ENCODE measurements at places on chromosomes 7 and 10. TPM values are rescaled to one million over a fixed set of nuclear protein-coding genes. Genes with fewer than 3 reads are reported as not detected.

Gene GTF2IRD2
- total RNA-seq = 33.4 TPM

Gene SPDYE3
- not detected for total RNA-seq

Gene SFTPA1
- not detected for total RNA-seq

Gene OR6V1
- total RNA-seq = not detected

Gene LIPJ
- total RNA-seq = 1.6 TPM

Gene GDF10
- 3.0 TPM for total RNA-seq

Gene THNSL1
- 19.4 TPM for total RNA-seq

Gene SUGCT
- 3.7 TPM for total RNA-seq

Gene KLLN
- 1.4 TPM for total RNA-seq

Gene TMEM273
- total RNA-seq = 2.1 TPM

Gene IMMP2L
- total RNA-seq = 13.8 TPM

Gene SLC26A3
- not detected for total RNA-seq

Gene PLAC9
- 1.4 TPM for total RNA-seq

Gene GNGT1
- not detected for total RNA-seq

Gene PAPOLB
- total RNA-seq = 1.8 TPM

Gene SOSTDC1
- total RNA-seq = 9.7 TPM

Gene AKR1C4
- not detected for total RNA-seq

Gene AMPH
- total RNA-seq = 61.6 TPM

Gene FAM131B
- 78.4 TPM for total RNA-seq

Gene GSTO2
- total RNA-seq = 6.7 TPM

Gene MTERF1
- total RNA-seq = 19.4 TPM

Gene SPAM1
- total RNA-seq = not detected

Gene ADCY1
- 107 TPM for total RNA-seq

Gene CRCP
- 48.9 TPM for total RNA-seq

Gene KIAA1549
- 30.4 TPM for total RNA-seq

Gene SPDYE9
- not detected for total RNA-seq

Gene ASB10
- total RNA-seq = not detected

Gene CADPS2
- 36.2 TPM for total RNA-seq

Gene TFR2
- total RNA-seq = 9.2 TPM

Gene FXYD4
- total RNA-seq = not detected

Gene ALKBH4
- total RNA-seq = 13.6 TPM

Gene AZGP1
- total RNA-seq = not detected

Gene AGAP5
- 9.9 TPM for total RNA-seq

Data from diencephalon (tissue), 1 donor.